ENCODE measurements at places on chromosomes 4 and X.

DNA sequence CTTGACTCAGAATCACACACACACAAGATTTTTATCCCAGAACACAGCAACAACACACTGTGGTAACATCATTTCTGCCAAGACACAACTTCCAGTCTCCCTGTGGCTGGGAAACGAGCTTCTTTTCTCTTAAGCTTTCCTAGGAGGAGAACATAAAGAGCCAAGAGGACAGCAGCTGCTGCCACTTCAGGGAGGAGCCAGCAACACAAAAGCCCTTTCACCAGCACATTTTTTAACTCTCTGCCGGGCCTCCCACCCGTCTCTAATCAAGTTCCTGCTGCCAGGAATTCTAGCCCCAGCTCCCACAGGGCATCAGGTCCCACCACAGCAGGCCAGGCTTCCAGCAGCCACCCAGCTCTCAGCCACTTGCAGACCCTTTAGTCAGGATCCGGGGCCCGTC, 22.4 kb downstream of the FAT1 start:
- DNase-seq = no peak

GRCh38 chr4:163868445-163868844, 374.0 kb downstream of the TMA16 start:
- no peak for DNase-seq

- DNase-seq = no peak
Observed at GRCh38 chr4:39718366-39719323, 20.7 kb downstream of the UBE2K start.

DNA sequence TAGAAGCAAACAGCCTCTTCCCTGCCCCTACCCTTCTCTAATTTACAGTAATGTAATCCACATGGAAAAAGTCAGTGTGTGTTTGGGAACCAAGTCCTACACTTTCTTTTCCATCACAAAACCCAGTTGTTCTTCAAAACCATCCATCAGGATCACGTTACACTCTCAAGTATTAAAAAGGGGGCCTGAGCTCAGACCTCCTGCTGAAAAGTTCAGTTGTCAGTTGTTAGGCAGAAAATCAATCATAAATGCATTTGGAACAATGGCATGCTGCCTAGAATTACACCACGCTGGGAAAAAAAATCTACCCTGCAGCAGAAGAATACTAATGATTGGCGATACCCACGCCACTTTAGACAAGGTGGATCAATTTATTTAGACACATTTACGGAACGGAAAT, 236.5 kb downstream of the PARM1 start:
- DNase-seq = no peak
